Left ventricle myocardium inferior (tissue), 1 donor: ENCODE measurements at places on chromosomes 7 and 10. TPM values are rescaled to one million over a fixed set of nuclear protein-coding genes. Genes with fewer than 3 reads are reported as not detected.

Gene SORBS1
- 896 TPM for total RNA-seq

DNA sequence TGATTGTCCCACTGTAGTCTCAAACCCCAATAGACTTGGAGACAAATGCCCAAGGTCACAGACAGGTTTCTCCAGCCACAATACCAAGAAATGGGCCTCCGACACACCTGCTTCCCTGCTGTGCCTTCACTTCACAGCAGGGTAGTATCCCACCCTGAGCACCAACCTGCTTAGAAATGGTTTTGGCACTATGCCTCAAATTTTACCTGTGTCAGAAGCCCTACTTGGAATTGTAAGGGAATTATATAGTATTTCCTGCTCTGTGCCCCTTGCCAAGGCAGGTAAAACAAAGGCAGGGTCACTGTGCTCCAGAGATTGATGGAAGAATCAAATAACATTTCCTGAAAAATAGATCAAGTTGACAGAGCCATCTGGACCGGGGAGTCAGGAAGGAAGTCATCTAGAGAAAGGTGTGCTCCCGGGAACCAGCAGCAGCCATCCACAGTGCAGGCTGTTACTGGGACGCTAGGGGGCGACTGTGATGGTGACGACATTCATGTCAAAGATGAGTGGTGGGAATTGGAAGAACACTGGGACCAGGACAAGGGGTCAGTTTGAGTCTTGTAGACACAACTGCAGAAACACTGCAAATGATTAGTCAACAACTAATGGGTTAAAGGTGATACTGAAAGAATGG, 117.8 kb upstream of the AKR1E2 start:
- no peak for DNase-seq
- H3K27me3 ChIP-seq, result no peaks in the 10 kb centered on the region

DNA sequence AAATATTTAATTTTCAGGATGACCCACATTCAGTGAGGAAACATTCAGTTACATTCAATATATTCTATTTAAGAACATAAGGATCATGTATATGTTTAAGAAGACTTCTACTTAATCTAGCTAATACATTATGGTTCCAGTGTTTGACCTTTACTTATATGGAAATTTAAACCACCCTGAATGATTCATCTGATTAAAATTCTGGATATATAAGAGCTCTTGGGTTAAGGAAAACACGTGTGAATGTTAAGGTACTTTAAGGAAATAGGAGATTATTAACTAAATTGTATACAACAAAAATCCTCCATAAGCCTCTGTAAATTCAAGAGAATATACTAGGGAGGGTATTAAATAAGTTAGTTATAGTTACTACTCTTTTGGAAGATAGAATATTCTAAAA, 40.9 kb downstream of the HDAC9 start:
- H3K4me3 ChIP-seq, result no peak overlapping the region
- DNase-seq, result no peak
- no peaks in the 10 kb centered on the region for H3K27me3 ChIP-seq
- H3K27ac ChIP-seq, result no peak overlapping the region
- peaks cover 63% of the 10 kb centered on the region for H3K4me1 ChIP-seq
- H3K36me3 ChIP-seq, result no peaks in the 10 kb centered on the region

DNA sequence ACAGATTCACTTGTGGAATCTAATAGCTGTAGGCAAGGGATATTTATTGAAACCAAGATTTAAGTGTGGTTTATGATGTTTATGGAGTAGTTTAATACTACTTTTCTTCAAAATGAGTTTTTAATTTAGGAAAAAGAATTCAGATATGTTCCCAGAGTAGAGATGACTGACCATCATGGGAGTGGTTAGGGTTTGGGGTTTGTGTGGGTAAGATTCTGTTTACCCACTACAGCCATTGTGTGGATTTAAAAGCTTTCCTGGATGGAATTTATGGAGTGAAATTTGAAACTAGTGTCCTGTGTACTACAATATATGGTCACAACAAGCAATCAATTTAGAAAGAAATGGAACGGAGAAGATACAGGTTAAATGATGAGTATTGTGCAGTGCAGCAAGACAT, 453.5 kb downstream of the AUTS2 start:
- H3K4me1 ChIP-seq, result peaks cover 7% of the 10 kb centered on the region

Gene DGKI
- total RNA-seq, result 1.3 TPM

Gene CABCOCO1
- total RNA-seq, result not detected

GRCh38 chr7:128939861-128940410, 2.2 kb downstream of the IRF5 start:
- H3K4me3 ChIP-seq, result peak overlapping the region; percentile 30
- peak overlapping the region; percentile 50 for H3K27ac ChIP-seq
- H3K27me3 ChIP-seq, result peaks cover 86% of the 10 kb centered on the region
- no peaks in the 10 kb centered on the region for H3K36me3 ChIP-seq
- DNase-seq, result no peak
